ENCODE measurements at places on chromosomes 13 and 19.
A peak's percentile ranks its signal among the peaks of the same experiment; 100 is the strongest.

DNA sequence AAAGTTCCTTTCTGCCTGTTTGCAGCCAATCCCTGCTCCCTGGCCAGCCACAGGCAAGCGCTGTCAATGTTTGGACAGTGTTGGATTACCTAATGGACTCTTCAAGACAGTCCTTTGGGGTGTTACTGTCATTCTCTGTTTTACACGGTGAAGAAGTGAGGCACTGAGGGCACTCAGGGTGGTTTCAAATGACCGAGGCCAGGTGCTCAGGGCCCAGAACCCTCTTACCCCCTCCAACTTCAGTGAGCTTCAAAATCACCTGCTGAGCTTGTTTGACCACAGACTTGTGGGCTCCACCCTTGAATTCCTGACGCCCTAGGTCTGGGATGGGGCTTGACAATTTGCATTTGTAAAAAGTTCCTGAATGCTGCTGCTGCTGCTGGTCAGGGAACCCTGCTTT, 97.9 kb downstream of the GGACT start:
- DNase-seq, result no peak

GRCh38 chr13:111895896-111896821, 170.8 kb upstream of the SOX1 start:
- DNase-seq, result no peak

GRCh38 chr19:44949550-44949949, 3.7 kb downstream of the APOC2 start:
- no peak for DNase-seq

DNA sequence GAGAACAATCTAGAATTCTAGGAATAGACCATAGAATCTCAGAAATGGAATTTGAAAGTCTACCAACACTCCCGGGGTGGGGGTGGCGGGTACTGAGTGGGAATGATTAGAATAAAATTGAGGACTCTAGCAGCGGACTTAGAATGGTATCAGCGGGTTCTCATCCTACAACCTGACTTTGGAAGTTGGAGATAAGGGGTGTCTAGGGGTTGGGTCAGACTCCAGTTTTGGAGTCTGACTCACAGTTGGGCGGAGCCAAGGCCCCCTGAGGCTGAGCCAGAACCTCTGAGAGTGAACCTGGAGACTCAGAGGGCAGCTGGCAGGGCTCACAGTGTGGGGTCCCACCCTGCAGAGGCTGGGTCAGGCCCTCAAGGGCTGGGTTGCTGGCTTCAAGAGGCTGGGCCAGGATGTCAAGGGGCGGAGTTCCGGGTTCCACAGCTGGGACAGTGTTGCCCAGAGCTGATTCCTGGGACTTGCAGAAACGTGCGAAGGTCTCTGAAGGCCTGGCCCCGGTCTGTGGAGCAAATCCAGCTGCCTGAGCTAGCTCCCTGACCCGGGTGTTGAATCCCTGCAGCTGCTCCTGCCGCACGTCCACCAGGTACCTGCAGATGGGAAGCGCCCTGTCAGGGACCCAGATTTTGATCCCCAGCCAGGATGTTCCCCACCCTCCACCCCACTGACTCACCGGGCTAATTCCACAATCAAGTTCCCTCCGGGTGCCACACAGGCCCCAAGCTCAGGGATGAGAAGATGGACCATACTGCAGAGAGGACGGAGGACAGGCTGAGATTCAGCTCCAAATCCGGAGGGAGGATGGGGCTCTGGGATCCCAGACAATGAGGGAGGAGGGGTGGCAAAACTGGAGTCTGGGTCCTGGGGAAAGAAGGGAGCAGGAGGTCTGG, 1.6 kb upstream of the TNNI3 start:
- no peak for DNase-seq

DNA sequence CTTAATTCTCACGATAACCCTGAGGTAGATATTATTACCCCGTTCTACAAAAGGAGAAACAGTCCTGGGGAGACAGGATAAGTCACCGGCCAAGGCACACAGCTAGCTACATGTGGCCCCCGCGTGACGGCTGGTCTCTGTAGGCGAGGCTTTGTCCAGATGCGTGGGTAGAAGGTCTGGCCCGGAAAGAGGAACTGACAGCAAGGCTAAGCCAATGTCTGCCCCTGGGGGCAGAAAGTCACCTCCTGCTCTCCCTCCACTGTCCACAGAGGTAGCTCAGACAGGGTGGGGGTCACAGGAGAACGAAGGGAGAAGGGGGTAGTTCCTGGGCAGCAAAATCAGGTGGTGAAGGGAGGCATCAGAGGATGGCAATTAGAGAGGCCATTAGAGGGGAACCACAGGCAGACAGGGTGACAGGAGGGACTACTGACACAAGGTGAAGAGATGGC, 1.8 kb downstream of the APOC4 start:
- DNase-seq, result no peak

DNA sequence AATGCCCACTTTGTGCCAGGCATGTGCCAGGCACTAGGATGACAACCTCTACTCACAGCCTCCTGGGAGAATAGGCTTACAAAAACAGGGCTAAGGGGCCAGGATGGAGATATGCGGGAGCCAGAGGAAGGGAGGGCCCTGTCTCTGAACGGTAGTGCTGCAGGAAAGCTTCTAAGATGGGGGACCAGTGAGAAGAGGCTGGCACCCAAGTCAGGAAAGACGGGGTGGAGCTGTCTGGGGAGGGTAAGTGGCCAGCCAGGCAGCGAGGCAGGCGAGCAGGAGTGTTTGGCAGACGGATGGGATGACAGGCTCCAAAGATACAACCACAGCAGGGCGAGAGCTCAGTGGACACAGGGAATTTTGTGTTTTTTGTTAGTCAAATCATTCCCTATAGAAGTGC, 44.7 kb upstream of the GPI start:
- no peak for DNase-seq

- DNase-seq, result no peak
These were observed 2.6 kb downstream of the PPP5C start for GRCh38 chr19:46349311-46349993.

DNA sequence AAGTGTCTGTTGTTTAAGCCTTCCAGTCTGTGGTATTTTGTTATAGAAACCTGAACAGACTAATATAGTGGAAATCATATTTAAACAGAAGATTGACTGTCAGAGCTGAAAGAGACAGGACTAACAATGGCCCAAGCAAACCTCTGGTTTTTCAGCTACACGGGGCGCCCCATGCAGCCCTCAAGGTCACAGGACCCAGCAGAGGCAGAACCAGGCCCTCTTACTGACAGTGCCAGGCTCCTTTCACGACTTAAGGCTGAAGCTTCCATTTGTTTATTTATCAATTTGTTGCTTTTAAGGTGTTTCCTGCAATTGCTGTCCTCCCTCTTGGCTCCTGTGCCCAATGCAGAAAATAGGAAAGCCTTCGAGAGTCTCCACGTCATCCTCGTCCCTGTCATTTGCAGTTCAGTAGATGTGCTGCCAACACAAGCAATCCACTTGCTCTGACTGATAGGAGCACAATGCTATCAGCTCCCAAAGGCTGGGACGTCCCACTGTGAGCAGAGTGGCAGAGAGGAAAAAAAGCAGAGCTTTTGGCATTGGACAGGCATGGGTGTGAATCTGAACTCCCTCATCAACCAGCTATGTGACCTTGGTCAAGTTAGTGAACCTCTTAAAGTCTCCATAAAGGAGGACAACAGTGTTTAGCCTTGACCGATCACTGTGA, 10.5 kb upstream of the SLC7A1 start:
- DNase-seq, result no peak

- DNase-seq, result no peak
These were observed 181.9 kb downstream of the DACH1 start for GRCh38 chr13:71685072-71685471.

DNA sequence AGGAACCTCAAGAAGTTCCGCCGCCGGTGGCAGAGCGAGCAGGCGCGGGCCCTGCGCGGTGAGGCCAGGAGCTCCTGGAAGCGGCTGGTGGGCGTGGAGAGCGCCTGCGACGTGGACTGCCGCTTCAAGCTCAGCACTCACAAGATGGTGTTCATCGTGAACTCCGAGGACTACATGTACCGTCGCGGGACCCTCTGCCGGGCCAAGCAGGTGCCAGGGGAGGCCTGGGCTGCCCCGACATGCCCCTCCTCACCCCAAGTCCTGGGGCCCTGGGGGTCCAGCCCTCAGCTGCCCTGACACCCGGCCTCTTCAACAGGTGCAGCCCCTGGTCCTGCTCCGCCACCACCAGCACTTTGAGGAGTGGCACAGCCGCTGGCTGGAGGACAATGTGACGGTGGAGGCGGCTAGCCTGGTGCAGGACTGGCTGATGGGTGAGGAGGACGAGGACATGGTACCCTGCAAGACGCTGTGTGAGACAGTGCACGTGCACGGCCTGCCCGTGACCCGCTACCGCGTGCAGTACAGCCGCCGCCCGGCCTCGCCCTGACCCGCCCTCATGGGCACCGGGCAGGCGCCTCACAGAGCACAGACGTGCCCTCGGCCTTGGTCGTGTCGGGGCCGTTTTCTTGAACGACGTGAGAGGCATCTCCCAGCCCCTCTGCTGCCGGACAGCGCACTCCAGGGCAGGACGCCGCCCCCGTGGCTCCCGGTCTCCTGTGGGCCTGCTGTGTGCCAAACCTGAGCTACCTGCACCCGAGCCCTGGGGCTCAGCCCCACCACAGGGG, 10.4 kb upstream of the F2RL3 start:
- DNase-seq, result no peak

- DNase-seq, result no peak
These were observed 188.8 kb downstream of the KLF12 start for GRCh38 chr13:73945382-73945781.

GRCh38 chr19:38478273-38478971, 44.9 kb downstream of the RYR1 start:
- DNase-seq, result no peak

DNA sequence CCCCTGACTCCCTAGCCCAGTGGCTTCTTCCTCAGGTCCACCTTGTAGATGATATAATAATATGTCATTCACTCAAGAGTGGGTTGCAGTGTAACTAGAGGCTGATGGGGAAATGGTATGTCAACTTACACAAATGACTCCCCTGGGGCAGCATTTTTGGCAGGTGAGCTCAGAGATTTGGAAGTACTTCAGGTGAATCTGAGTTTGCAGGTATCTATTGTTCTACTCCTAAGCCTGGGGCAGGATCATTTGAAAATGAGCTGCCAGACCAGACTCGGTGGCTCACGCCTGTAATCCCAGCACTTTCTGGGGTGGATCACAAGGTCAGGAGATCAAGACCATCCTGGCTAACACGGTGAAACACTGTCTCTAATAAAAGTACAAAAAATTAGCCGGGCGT, 11.6 kb upstream of the CNMD start:
- DNase-seq, result no peak

GRCh38 chr19:10895363-10895762, 24.0 kb downstream of the CARM1 start:
- no peak for DNase-seq

DNA sequence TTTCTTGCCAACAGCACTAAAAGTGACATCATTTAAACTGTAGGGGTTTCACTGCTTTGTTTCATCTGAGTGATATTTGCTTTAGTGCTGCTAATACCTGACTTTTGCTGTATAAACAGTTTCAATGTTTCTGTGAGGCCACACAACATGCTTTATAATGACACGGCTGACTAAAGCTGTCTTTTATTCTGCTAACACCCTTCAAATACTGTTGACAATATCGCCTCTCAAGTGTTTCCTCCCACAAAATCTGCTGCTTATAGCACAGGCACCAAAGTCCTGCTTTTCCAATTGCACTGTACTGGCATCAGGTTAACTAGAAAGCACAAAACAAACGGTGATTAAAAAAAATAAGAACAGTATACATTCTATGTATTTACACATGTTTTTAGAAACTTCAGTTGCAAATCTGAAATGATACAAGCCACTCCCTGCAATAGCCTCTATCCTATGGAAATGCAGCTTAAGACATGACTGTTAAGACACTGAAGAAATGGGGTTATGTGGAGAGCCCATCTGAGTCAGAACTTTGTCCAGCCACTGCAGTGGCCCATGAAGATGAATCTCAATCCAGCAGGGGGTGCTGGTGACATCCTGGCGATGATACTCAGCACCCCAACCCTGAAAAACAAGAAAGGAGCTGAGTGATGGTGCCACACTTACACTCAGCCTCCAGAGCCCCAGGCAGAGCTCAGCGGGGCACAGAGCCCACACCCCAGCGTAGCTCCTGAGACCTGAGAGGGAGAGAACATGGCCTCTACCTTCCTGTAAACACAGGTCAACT, 29.4 kb downstream of the RFXAP start:
- DNase-seq, result peak; percentile 2

DNA sequence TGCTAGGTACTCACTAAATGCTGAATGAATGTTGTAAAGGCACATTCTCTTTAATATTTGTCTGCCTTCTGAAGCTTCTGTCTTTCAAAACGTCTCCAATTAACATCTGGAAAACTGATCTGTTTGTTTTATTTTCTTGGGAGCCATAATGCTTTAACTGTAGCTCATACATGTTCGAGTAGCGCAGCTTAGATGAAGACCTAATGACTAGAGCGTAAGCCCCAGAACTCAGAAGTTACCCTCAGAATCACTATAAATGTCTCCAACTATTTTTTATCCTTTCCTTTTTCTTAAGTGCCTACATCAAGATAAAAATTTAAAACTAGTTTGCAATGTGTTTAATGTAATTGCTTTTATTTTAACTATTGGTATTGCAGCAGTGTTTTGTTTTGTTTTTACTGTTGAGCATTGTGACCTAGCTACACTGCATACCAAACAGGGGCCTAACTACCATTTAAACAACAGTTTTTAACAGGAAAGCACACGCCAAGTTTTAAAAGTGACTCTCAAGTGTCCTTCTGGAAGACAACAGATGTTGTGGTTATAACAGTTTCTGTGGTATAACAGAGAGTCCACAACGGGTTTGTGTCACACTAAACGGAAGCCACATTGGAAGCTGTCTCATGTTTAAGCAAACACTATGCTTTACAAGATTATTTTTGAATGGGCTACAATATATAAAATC, 42.0 kb downstream of the MRPL57 start:
- no peak for DNase-seq

DNA sequence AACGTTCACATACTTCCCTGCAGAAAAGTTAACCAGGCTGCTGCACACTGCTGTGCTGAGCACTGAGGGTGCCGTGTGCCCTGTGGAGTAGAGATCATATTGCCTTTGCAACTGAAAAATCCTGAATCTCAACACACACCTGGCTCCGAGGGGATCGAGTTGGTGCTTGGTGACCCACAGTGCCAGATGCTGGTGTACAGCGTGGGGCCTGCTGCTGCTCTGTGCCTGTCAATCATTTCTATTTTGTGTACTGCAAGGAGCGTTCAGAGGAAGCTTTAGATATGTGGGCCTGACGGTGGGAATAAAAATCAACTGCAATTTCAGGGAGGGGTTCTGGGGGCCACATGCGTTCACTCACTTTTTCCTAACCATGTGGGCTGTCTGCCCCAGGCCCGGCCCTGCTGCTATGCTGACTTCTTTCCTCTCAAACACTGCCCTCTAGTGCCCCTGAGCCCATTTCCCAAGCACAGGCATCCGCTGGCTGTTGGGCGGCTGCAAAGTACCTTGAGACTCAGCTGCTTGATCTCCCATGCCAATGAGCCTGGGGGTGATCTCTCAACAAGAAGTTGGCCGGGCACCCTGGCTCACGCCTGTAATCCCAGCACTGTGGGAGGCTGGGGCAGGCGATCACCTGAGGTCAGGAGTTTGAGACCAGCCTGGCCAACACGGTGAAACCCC, 9.7 kb upstream of the LENG8 start:
- peak; percentile 17 for DNase-seq

DNA sequence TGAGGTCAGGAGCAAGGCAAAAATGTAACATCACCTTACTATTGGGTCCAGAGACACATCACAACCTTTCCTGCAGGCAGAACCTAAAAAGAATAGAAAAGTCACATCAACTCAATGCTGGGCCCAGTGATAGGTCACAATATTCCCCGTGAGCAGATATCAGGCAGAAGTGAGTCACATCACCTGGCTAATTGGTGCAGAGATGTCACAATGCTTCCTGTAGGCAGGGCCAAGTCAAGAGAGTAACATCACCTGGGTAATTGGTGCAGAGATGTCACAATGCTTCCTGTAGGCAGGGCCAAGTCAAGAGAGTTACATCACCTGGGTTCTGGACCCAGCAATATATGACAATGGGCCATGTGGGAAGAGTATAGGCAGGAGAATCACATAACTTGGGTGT, 63.4 kb downstream of the ZNF726 start:
- no peak for DNase-seq

All from stimulated activated CD8-positive, alpha-beta memory T cell treated with anti-CD3 and anti-CD28 coated beads, Interleukin-2, amount 100 ng/mL, for 48 hours (primary cell).